ENCODE measurements at places on chromosomes 1 and 21.

- DNase-seq, result no peak
Measured at GRCh38 chr1:6183520-6183989, 3.4 kb upstream of the CHD5 start.

- DNase-seq, result no peak
Measured at GRCh38 chr1:67729872-67730271, 44.9 kb downstream of the GADD45A start.

DNA sequence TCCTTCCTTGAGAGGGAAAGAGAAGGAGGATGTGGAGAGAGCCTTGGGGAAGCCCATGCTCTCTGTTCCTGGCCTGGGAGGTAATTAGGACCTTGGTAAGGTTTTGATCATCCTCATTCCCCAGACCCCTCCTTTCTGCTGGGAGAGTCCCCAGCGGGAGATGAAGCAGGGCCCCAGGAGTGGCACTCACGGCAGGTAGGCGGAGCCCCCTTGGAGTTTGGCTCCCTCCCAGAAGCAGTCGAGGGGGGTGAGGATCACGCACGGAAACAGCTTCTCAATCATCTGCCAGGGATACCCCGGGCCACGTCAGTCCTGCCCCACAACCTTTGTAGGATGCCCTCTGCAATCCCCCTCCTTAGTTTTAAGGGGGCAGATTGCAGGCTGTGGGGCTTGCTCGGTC, 11.5 kb downstream of the PTCH2 start:
- no peak for DNase-seq

- DNase-seq, result no peak
Measured at GRCh38 chr1:227318016-227318852, at the start of gene CDC42BPA. CDC42BPA (minus strand) TSS chr1:227318492; CDS start chr1:227317182, 1,310 bp downstream.

- no peak for DNase-seq
Measured at GRCh38 chr21:46100906-46101305, 3.0 kb downstream of the COL6A2 start.

DNA sequence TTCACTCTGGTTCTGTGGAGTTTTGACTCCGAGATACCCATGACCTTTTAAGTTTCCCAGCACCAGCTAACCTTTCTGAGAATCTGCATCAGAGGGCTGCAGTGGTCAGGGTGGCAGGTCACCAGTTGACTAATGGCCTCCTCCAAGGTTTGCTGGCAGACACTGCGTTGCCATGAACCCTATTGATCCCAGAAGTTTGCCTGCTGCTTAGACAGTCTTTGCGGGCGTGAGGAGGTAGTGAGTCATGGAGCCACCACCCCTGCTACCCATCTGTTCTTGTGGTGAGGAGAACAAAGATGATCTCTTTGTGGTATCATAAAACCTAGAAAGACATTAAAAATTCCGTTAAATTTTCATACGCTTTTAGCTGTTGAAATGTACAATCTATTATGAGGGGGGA, 180.4 kb downstream of the FGGY start:
- no peak for DNase-seq

DNA sequence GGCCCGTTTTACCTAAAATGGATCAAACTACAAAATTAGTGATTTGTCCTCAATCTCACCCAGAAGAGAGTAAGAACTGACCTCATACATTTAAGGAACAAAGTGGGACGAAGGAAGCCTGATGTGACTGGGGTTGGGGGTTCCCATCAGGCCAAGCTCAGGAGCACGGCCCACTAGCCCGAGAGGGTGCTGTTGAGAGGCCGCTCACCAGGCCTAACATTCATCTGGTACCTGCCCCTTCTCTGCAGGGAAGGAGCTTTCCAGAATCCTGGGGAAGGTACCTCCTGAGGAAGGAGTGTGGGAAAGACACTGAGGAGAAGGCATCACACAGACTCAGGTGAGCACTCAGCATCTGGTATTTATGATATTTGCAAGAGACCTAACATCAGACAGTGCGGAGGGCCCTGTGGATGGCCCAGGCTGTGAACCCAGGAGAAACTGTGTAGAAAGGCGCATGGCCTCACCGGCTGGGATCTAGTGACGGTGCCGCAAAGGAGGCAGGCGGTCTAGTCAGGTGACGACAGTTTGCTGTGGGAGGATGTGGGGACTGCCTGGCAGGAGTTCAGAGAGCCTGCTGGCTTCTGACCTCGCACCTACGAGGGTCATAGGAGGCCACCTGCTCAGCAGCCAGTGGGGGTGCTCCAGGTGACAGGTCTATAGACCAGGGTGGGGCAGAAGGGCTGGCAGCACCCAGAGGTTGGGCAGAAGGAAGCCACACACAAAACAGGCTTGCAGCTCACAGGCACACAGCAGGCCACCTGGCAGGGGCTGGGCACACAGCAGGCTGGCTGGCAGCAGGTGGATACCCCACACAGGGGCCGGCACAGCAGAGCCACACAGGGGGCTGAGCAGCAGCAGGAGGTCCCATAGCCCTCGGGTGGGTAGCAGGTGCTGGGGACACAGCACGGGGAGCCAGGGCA, 543 bp downstream of the KRTAP12-4 start:
- no peak for DNase-seq

DNA sequence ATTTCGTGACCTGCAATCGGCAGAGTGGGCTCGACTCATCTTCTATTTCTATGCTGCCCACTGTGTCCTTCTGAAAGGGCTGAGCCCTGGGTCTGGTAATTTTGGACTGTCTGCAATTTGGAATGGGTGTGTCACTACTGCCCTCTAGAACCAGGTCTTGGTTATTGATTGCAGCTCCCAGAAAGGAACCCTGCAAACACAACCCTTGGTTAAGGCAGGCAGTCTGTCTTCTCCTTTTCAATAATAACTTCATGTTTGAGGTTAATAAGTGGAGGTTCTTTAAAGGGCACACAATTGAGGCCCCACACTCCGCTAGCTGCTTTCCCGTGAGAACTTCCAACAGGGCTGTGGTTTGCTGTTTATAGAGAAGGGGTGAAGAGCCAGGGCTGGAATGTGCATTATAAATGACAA, 79.9 kb upstream of the LYST start:
- no peak for DNase-seq

Data from activated naive CD4-positive, alpha-beta T cell (primary cell).